OCI-M1 (cell line): ENCODE measurements at places on chromosomes 3 and 15.
A peak's percentile ranks its signal among the peaks of the same experiment; 100 is the strongest.

- peak; percentile 70 for DNase-seq
Observed at GRCh38 chr3:11060500-11061251, 68.1 kb downstream of the SLC6A1 start.

DNA sequence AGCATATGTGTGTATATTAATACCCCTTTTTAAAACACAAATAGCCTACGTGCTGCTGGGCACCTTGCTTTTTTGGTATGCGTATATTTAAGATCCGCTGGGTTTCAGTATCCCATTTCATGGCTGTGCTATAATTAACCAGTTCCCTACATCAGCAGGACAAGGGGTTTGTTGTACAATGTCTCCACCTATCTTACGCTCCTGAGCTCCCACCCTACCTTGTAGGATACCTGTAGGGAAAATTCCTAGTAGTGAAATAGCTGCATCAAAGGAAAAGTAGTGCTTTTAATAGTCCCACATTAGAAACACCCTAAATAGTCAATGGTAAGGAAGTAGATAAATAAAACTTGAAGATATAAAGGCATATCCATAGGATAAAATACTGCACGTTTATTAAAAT is 1.4 kb downstream of the MAP6D1 start:
- no peak for DNase-seq

DNA sequence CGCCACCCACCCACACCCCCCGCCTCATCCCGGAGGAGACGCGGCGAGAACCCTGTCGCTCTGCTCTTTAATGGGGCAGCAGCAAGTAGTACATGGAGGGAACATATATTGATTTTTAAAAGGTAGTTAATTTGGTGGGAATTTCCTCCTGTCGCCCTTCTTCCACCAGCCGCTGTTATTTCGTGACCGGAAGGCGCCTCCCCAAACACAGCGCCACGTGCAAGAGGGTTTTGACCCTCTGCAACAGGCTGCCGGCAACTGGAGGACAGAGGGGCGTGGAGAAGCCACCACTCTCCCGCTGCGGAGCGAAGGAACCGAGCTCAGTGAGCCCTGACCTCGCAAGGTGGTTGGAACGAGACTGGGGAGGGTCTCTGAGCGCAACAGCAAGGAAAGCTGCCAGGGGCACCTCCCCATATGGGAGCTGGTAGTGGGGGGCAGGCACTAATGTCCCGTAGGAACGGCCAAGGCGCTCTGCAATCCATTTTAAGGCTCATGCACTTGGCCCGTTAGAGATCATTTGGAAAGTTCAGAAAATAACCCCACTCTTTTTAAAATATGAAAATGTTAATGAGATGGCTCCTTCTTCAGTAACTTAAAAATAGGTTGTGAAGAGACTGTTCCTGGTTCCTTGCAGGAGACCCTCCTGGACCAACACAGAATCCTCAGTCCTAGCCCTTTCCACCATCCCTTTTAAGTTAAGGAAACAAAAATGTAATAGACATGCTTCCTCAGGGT is 4.3 kb downstream of the ONECUT1 start:
- DNase-seq, result no peak

DNA sequence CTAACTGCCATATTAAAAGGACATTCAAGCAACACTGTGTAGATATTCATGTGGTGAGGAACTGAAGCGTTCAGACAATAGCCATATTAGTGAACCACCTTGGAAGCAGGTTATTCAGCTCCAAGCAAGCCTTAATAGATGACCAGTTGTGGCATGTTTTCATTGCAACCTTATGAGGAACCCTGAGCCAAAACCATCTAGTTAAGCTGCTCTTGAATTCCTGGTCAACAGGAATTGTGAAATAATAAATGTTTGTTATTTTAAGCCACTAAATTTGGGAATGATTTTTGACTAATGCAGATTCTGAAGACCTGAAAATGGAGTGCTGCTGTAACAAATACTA is 73.0 kb downstream of the SPRED1 start:
- no peak for DNase-seq

DNA sequence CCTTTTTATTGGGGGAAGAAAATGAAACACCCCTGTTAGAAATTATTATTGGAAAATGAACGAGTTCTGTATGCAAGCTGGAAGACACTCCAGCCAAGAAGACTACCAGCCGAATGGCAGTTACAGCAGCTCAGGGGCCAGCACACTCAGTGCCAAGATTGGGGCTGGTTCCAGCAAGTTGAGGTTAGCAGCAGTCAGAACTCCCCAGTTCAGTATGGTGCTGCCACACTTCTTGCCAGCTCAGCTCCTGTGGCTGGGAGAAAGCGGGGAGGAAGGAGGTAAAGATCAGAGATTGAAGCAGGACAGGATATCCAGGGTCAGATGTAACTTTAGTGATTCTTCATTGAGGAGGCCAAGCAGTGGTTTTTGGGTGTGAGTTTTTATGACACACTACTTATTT is 280.2 kb upstream of the NR2E3 start:
- no peak for DNase-seq

- no peak for DNase-seq
Observed at GRCh38 chr3:87414271-87414670, 137.9 kb upstream of the POU1F1 start.

DNA sequence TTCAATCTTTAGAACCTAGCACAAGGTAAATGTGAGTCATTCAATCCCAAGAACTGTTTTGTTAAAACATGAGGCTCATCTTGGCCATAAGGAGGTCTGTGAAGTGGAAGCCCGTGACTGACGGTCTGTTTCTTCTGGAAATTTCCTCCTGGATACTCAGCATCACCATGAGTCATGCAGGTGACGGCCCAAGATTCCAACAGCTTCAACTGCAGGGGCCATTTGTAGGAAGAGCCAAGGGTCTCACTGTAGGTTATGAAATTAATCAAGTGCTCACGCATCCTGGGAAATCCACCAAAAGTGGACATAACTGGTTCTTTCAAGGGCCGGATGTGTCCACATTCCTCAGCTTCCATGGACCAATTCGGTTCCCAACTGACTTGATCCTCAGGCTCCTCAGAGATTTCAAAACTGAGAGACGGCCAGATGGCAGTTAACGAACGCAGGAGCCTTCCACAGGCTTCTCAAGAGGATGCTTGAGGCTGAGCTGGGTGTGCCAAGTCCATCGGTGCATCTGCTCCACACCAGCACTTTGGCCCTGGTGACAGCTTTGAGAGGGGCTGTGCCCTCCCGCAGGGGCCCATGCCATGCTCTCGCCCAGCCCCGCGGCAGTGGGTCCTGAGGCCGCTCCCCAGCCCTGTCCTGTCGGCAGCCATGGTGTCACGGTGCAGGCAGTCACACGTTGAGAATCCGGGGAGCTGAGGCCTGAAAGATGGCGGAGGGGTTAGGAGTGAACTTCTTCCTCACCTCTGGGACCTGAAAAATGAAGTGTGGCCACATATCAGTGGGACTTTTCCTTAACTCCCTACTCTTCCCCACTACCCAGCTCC is 8.5 kb downstream of the MAP6D1 start:
- DNase-seq, result no peak

GRCh38 chr3:6132684-6133432 is 728.1 kb upstream of the GRM7 start:
- DNase-seq, result no peak

DNA sequence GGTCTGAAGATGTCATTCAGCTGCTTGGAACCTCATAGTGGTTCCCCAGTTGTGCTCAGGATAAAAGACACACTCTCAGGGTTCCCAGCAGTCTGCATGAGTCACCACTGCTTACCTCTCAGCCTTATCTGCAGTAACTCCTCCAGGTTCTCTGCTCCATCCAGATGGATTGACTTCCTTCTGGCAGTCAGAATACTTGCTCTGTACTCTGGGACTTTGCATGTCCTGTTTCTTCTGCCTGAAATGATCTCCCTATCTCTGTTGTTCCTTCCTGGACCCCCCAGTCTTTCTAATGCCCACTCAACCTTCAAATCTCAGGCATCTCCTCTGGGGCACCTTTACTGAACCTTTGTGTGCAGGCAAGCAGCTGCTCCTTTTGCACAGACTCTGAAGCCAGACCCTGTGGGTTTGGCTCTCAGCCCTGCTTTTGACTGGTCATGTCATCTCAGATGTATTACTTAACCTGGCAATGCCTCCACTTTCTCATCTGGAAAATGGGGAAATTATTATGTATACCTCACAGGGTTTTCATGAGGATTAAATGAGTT is 38.4 kb downstream of the ITPR1 start:
- DNase-seq, result peak; percentile 86

GRCh38 chr3:185630182-185630622 is 44.1 kb downstream of the SENP2 start:
- no peak for DNase-seq

DNA sequence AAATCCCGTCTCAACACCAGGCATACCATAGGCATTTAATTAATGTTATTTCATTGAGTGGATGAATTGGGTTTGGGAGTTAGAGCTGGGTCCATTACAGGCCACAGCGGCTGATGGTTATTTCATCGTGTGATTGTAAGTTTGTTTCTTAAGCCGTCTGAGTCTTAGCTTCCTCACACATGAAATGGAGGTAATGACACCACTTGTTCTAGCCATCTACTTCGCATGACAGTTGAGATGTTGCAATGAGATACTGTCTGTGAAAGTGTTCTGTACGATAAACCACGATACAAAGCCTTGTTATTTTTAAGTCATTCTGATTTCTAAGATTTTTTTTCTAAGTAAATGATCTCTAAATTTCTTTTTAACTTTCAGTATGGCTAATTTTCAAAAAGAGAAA is 8.6 kb upstream of the TP63 start:
- peak; percentile 7 for DNase-seq

DNA sequence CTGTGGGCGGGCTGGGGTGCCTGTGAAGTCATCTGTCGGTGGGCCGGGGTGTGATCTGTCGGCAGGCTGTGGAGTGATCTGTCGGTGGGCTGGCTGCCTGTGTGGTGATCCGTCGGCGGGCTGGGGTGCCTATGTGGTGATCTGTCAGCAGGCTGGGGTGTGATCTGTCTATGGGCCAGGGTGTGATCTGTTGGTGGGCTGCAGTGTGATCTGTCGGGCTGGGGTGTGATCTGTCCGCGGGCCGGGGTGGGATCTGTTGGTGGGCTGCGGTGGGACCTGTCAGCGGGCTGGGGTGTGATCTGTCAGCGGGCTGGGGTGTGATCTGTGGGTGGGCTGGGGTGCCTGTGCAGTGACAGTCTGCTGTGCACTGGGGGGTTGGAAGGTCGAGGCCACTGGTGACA is 204.5 kb downstream of the XXYLT1 start:
- no peak for DNase-seq

GRCh38 chr3:52253314-52254304 is 8.1 kb downstream of the PPM1M start:
- peak; percentile 92 for DNase-seq

DNA sequence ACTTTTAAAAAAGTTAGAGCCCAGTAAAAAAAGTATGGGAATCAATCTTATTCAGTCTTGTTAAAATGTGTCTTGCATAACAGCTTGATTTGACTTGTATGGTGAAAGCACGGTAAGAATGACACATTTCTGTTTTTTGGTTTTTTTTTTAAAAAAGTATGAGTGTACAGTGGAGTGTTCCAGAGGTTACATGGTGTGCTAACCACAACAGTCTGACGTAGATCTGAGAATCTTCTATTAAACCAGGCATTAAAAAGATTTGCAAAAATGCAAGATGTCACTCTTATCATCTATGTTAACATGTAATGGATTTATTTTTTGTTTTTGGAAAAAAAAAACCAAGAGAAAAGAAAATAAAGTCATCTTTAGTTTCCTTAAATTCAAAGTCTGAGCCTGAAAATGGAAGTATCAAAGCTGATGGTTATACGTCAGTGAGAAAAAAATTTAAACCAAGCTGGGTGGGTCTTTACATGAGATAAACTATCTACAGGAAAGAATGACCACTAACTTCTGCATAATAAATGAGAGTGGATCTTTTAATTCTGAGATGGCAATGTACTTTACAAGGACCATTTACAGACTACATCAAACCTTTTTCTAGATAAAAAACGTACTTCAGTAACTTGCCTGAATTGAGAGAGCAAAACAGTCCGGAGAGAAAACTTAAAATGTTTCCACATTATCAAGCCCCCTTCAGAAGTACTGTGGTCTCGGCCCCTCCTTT is 1.6 kb downstream of the GABPB1 start:
- peak; percentile 92 for DNase-seq

DNA sequence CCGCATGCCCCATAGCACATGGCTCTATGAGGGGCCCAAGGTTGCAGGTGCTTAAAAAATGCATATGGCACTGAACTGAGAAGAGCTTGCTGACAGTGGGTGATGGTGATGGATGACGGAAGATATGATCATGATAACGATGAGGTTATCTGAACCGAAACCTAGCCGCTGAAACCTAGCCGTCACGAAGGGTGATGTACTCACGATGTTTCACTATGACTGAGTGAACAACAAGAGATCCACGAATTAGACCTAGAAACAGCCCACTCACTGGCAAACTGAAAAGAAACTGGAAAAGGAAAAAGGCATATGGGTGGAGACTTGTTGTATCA is 57.6 kb upstream of the BCL6 start:
- DNase-seq, result no peak

- DNase-seq, result no peak
Observed at GRCh38 chr15:67100801-67101581, 35.6 kb downstream of the SMAD3 start.

GRCh38 chr15:58434334-58434875 is 2.6 kb downstream of the LIPC start:
- DNase-seq, result no peak
